ENCODE measurements at places on chromosomes 3 and 15. TPM values are rescaled to one million over a fixed set of nuclear protein-coding genes. Genes with fewer than 3 reads are reported as not detected.

KLHL40 gene
- not detected for polyA plus RNA-seq

MAP6D1 gene
- 1.4 TPM for polyA plus RNA-seq

CASR gene
- not detected for polyA plus RNA-seq

SPSB4 gene
- polyA plus RNA-seq: not detected

GRAMD2A gene
- polyA plus RNA-seq: 5.7 TPM

ACP3 gene
- polyA plus RNA-seq: 1.0 TPM

CLDN18 gene
- polyA plus RNA-seq: not detected

CTXND1 gene
- polyA plus RNA-seq: not detected

DNA sequence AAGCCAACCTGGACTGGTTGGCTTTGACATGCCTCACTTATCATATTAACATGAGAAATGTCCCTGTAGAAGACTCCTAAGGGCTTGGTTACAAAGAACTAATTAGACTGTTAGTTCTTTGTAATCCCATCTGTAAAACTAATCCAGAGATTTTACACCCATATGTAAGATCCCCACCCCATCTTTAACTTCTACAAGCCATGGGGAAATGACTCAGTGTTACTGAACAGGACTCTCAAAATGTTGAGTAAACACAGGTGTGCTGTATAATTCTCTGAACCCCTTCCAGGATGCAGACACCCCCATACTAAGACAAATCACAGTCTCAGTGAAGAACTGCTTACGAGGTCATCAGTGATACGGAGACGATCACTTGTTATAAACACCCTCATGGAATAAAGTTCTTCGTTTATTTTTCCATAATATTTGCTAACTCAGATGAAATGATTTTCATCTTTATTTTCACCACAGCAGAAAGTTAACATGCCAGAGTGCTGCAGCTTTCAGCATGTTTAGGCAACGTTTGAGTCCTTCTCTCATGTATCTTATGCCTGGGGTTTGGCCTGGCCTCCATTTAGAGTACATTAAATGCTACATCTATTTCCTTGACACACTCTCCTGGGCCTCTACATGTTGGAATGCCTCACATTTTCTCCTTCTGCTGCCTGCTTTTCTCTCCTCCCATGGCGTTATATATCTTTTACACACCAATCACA, 55.3 kb upstream of the LEKR1 start:
- DNase-seq: no peak

- DNase-seq: no peak
Observed at GRCh38 chr15:49379996-49380395, 43.0 kb upstream of the FGF7 start.

GRCh38 chr15:28974142-28974541, 88.4 kb downstream of the APBA2 start:
- no peak for DNase-seq

- peak; percentile 48 for DNase-seq
Observed at GRCh38 chr15:59885832-59886231, 118.3 kb upstream of the FOXB1 start.

- DNase-seq: no peak
Observed at GRCh38 chr3:160278210-160278609, 53.0 kb downstream of the C3orf80 start.

DNA sequence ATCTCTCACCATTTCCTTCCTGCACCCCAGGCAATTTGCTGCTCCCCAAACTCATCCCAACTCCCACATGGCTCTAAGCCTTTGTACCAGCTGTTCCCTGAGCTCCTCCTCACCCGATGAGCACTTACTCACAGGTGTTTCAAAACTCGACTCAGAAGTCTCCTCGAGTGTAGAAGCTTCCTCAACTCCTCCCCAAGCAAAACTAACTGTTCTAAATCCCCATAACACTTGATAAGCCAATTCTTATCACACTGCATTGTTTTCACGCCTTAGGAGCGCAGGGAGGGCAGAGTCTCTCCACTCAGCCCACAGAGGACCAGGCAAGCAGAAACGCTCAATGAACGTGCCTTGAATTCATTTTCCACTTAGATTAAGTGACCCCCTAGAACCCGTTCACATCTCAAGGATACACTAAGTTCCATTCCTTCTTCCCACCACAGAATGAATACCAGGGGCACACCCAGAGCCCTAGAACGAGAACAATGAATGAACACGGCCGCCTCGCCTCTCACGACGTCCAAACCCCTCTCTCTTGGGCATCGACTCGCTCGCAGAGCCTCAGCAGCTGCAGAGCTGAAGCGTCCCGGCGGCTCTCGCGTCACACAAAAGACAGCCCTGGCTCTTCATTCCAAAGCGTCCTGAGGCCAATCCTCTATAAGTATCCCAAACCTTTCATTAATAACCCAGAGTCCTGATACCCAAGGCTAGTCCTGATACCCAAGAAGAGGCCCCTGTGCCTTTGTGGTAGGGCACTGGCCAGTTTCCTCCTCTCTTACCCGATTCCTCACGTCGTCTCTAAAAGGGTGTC, 1.1 kb downstream of the RAF1 start:
- no peak for DNase-seq

DNA sequence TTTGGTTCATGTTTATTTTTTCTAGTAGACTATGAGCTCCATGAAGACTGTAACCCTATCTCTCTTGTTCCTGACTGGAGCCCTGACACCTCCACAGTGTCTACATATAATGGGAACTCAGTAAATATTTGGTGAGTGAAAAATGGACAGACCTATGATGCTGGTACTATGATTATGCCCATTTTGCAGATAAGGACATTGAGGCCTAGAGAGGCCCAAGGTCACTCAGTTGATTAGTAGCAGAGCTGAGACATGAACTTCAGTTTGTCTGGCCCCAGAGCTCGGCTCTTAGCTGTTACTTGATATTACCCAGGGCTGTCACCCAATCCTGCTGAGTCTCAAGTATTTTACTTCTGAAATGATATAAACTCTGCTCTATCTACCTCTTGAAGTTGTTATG, 5.5 kb downstream of the EFCAB12 start:
- DNase-seq: no peak

GRCh38 chr15:39819533-39819932, 36.9 kb upstream of the FSIP1 start:
- DNase-seq: no peak

DNA sequence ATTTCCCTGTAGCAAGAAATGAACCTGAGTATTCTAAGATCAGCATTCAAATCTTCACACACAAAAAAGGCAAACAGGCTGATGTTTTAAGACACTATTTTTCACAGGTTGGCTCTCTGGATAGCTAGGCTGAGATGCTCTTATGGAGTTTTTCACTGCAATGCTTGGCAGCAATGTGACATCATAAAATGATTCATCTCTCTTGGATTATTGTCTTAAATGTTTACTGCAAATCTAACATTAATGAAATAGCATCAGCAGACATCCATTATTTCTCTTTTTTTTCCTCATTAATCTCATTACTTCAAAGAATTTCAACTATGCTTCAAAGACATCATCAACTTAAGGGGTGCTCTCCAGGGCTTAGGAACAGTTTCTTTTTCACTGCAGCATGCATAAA, 23.6 kb upstream of the SSUH2 start:
- DNase-seq: no peak

DNA sequence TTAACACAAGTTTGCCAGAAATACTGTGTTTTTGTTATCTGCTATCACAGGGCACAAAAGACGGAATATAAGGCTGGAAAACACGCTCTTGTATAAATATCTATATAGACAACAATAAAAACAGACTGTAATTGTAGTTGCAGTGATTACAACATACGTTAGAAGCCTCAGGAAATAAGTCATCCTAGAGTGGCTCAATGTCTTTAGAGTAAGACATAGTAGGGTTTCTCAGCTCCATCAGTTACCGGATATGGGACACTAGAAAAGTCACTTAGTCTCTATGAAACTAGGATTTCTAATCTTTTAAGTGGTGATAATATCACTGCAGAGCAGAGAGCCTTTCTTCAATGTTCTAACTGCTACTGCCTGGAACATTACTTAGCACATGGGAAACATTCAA, 208.8 kb downstream of the STAG1 start:
- no peak for DNase-seq

- no peak for DNase-seq
Observed at GRCh38 chr15:45429941-45430792, 51.8 kb upstream of the GATM start.

GRCh38 chr3:66101901-66102300, 63.2 kb upstream of the MAGI1 start:
- no peak for DNase-seq

DNA sequence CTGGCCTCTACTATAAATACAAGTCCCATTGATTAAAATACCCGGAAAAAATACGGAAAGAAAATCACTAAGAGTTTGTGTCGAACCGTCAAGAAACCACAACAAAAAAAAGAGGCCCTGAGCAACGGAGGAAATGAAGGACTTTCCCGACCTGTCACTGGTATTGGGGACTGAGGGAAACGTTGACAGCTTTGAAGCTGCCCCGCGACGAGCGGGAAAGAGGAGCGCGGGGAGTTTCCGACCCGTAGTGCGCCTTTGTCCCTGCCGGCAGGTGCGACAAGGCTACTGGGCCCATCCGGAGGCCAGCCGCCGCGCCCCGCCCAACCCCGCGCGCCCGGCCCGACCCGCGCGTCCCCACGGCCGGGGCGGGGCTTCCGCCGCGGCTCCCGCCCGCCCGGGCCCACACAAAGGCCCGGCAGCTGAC, 416 bp downstream of the PBRM1 start:
- DNase-seq: no peak

DNA sequence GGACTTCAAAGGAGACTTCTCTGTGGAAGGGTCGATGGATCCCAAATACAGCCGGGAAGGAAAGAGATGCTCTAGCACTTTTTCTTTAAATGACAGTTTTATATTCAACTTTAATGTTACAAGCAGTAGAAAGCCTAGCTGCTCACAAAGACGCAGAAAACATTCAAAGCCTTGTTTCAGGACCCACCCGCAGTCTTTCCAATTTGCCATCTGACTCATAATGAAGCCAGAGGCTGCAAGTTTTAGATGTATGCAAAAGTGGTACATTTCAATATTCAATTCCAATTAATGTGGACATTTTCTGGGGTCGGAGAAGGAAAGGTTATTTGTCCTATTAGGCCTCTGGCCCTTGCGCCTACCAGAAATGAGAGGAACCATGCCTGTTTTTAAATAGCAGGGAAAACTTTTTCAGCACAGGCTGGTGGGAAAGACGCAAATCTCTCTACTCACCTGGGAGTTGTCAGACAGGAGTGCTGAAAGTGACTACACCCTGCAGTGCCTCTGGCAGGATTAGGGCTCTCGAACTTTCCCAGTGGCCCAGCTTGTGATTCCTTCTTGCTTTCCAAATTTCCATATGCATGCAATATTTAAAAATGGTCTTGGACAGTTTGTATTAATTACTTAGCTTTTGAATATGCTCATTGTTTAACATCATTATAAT, 117.4 kb upstream of the MBNL1 start:
- DNase-seq: no peak

GRCh38 chr3:53880396-53881345, 1.3 kb downstream of the ACTR8 start:
- DNase-seq: no peak

DNA sequence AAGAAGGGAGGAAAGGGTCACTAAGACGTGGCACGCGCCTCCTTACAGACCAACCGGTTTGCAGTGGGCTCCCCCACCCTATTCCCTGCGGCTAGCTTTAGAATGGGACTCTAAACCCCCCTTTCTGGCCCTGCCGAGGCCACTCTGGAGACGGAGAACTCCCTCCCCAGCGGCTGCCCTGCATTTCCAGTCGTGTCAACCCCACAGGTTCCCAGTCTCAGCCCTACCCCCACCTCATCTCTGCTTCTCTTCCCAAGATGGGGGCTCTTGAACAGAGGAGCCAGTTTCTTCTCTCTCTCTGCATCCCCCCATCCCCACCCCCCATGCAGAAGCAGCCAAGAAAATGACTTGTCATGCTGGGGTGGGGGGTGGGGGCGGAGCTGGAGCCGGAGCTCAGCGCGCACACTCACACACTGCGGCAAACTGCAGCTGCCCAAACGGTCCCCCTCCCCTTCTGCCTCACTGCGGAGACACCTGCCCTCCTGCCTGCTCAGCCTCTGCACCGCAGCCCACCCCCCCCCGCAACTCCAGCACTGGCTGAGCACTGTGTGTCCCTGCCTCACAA, 871 bp downstream of the MAP1A start:
- no peak for DNase-seq

DNA sequence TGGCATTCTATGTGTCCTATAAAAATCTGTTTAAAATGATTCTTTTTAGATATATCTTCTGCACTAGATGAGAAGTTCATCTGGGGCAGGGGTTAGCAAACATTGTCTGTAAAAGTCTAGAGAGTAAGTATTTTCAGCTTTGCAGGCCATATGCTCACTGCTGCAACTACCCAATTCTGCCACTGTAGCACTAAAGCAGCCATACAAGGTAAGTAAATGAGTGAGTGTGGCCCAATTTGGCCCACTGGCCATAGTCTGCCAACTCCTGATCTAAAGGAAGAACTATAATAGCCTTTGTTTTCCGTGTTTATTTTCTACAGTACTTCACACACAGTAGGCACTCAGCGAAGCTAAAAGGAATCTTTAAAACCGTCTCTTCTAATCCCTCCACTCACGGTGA, 42.3 kb downstream of the DLG1 start:
- no peak for DNase-seq

DNA sequence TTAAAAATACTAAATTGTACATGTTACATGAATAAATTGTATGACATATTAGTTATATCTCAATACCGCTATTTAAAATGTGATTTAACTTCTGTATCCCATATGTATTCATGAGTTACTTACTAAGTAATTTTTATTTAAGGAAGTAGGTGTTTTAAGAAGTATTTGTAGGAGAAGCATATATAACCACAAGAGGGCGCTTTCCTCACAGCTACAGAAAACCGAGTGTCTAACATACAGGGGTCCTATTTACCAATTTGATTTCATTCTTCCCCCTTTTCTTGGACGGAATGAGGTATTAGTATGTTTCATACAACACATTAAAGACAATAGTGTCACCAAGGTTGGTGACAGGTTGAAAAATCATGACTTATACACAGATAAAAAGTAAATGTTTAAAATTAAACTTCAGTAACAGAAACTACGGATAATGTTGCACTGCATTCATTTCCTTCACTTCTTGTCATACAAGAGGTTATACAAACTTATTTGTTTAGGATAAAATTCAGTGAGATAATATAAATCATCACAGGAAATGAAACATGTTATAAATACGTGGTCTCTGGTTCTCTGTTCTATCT, 253.6 kb downstream of the MAGI1 start:
- DNase-seq: peak; percentile 17

All from keratinocyte (primary cell).